ENCODE measurements at places on chromosomes 7 and 10. TPM values are rescaled to one million over a fixed set of nuclear protein-coding genes. Genes with fewer than 3 reads are reported as not detected.

Gene TFR2
- total RNA-seq: 7.5 TPM

Gene TMEM26
- not detected for total RNA-seq

- no peak for DNase-seq
These were observed 142.6 kb upstream of the LSM8 start for GRCh38 chr7:118041251-118041878.

DNA sequence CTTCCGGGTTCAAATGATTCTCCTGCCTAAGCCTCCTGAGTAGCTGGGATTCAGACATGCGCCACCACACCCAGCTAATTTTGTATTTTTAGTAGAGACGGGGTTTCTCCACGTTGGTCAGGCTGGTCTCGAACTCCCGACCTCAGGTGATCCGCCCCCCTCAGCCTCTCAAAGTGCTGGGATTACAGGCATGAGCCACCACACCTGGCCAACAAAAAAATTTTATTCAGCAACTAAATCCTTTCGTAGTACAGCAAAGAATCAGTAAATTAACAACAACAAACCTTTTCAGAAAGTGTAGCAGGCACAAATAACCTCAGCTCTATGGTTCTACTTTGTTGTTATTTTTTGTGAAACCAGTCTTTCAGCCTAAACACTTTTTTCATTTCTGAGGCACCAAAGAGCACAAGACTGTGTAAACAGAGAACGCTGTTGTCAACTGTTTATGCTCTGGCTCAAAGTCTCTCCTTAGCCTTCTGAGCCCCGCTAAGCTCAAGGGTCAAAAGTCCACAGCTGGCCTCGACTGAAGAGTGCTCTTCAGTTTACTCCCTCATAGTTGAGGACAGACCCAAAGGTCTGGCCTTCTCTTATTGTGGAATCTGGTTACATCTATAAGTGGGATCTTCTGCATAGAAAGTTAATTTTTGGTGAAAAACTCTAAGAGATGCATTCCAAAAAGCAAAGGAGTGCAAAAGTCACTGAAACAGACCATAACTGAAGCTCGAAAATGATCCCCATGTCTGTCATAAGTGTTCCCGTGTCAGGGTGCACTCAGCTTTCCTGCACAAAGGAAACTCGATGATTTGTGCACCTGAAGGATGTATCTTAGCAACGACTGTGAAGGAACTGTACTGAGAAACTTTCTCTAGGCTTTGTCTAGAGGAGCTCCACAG lies 24.6 kb upstream of the DDX50 start:
- DNase-seq: no peak

GRCh38 chr7:30396389-30396788 lies 82.2 kb downstream of the NOD1 start:
- no peak for DNase-seq

- DNase-seq: no peak
These were observed 65.3 kb upstream of the ARID5B start for GRCh38 chr10:61835946-61836887.

DNA sequence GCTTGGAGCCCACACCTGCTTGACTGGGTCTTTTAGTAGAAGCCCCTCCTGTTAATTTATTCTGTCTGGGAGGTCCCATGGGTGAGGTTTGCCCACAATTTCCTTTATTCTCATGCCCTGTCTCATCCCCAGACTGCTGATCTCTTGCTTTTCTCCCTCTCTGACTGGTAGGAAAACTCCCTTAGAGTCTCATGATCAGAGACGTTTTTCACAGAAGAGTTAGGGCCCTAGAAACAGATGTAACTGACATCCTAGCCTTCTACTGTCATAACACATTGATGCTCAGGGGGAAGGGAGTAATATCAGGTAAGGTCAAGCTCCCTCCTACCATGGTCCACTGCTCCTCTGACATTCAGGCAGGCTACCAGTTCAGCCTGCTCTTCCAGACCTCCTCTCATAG lies 43.7 kb upstream of the WASL start:
- no peak for DNase-seq
